ENCODE measurements at places on chromosomes 2 and 18. TPM values are rescaled to one million over a fixed set of nuclear protein-coding genes. Genes with fewer than 3 reads are reported as not detected.

- DNase-seq, result no peak
- no peaks in the 10 kb centered on the region for H3K27me3 ChIP-seq
- peak overlapping the region; percentile 15 for H3K27ac ChIP-seq
- H3K4me3 ChIP-seq, result no peak overlapping the region
Measured at GRCh38 chr2:215797676-215798075, 215.7 kb downstream of the MREG start.

DNA sequence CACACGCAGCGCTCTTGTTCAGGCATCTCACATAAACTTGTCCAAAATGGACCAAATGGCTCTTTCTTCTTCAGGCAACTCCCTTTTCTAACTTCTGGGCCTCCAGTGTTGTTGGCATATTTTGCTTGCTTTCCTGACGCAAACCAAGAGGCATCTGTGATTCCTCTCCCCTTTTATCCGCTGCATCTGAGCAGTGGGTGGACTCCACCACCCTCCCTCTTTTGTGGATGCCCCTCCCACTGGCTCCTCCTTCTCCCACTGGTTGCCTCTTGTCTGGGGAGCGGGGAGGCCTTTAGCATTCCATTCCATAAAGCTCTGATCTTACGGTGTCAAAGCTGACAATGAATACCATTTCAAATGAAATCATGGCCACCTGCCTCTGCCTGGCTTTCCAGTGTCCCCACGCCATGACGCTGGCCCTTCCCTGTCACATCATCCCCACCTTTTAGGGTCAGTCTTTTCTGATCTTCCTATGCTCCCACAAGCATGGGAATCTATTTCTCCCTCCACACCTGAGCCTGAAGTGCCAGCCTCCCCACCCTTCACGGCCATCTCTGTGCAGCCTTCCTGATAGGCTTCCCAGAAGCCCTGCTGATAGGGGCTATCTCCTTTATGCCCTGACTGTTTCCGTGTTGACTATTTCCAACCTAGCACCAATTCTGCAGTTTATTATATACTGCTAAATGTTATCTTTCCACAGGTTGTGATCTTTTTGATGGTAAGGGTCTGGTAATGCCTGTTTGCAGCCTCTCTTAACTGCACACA is 51.5 kb downstream of the RPL37A start:
- no peaks in the 10 kb centered on the region for H3K27me3 ChIP-seq
- H3K4me1 ChIP-seq, result peaks cover 7% of the 10 kb centered on the region
- H3K4me3 ChIP-seq, result no peak overlapping the region

DNA sequence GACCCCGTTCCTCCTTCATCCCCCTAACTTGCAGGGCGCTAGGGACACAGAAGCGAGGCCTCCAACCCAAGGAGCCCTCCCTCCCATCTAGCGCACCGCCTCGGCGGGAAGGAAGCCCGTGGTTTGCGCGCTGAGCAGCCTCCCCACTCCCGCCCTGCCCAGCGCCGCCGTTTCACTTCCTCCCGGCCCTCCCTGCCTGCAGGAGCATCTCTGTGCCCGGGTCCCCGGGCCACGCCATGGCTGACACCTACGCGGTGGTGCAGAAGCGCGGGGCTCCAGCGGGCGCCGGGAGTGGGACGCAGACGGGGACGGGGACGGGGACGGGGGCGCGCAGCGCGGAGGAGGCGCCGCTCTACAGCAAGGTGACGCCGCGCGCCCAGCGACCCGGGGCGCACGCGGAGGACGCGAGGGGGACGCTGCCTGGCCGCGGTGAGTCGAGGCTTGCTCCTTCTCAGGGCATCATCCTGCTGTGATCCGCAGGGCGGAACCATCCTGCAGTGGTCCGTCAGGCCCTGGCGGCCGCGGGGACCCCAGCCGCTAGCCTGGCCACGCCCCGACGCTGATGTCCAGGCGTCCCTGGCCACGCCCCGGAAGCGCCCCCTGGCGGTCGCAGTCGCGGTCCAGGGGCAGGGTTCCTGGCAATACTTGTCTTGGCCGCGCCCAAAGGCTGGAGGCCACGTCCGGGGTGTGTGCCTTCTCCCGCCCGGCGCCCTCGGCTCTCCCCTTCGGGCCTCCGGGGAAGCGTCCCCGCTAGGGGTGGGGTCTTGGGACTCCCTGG is 16.4 kb downstream of the PTPN18 start:
- H3K27me3 ChIP-seq, result no peaks in the 10 kb centered on the region
- peak overlapping the region; percentile 87 for H3K27ac ChIP-seq
- H3K4me1 ChIP-seq, result peaks cover 5% of the 10 kb centered on the region

DNA sequence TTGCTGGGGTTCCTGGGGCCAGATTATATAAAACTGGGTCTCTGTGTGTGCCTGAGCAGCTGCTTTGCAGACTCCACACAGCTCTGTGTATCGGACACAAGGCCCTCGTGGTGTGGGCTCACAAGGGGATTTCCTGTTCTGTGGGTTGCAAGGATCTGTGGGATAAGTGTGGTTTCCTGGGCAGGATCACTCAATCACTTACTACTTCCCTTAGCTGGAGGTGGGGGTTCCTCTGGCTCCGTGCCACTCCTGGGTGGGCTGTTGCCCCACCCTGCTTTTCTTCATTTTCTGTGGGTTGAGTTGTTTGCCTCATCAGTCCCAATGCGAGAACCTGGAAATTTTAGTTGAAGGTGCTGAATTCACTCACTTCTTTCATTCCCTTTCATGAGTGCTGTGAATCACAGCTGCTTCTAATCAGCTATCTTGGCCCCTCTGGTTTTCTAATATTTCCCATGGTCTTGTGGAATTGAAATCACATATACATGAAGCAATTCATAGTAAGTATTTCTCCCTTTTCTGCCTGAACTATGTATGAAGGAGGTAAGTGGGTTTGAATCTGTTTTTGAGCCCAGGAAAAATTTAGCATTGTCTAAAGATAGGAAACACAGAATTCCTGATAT is 196.3 kb downstream of the DCDC2C start:
- no peak for DNase-seq
- H3K4me1 ChIP-seq, result no peaks in the 10 kb centered on the region
- no peak overlapping the region for H3K4me3 ChIP-seq
- no peaks in the 10 kb centered on the region for H3K27me3 ChIP-seq

GRCh38 chr18:6311456-6312215 is 103.1 kb downstream of the L3MBTL4 start:
- no peak overlapping the region for H3K27ac ChIP-seq
- no peaks in the 10 kb centered on the region for H3K36me3 ChIP-seq
- H3K4me1 ChIP-seq, result no peaks in the 10 kb centered on the region
- H3K4me3 ChIP-seq, result no peak overlapping the region
- no peaks in the 10 kb centered on the region for H3K27me3 ChIP-seq

DNA sequence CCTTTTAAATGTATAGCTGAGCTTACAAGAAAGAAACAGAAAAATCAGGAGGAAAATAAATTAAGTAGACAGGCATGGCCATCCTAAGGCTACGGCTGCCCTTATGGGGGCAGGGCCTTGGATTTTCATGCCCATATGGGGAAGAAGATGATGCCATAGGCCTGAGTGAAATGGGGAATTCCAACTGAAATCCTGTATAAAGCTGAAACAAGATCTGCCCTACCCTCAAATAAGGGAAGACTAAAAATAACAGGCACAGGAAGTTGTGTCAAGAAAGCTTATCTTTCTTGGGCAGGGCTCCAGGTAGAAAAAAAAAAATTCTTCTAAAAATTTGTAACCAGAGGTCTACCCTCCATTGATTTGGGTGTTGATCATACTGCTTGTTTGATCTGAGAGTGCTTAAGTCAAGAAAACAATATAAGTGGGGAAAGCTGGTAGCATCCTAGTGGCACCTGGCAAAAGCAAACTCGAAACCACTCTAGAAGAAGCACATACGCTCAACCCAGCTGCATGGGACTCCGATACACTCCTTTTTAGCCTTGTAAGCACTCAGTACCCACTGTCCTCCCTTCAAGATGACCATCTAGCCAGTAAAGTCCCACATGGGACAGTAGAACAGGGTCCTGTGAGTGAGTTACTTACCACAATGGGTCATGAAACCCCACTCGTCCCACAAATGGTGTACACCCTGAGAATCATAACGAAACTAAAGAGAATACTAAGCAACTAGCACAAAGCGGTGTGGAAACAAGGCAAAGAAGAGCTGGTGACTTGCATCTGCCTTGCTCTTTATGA is 22.3 kb downstream of the DNAH7 start:
- H3K4me3 ChIP-seq, result no peak overlapping the region
- H3K36me3 ChIP-seq, result no peaks in the 10 kb centered on the region
- no peaks in the 10 kb centered on the region for H3K4me1 ChIP-seq
- no peak for DNase-seq
- no peak overlapping the region for H3K27ac ChIP-seq
- H3K27me3 ChIP-seq, result no peaks in the 10 kb centered on the region

DNA sequence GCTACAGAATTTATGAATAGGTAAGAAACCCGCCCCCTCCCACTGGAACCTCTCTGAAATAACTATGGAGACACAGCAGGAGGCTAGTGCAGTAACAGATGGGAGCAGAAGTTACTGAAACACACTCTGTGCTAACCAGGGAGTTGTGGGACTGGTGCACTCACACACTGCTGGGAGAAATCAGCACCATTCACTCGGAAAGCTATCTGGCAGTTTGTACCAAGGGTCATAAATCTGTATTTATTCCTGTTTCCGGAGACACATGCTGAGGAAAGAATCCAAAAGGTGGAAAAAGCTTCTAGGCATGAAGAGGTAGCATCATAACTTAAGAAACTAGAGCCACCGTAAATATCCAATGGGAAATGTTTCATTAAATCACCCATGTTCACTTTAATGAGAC is 39.9 kb downstream of the TGFA start:
- H3K27me3 ChIP-seq, result no peaks in the 10 kb centered on the region
- DNase-seq, result no peak
- no peak overlapping the region for H3K4me3 ChIP-seq

- no peak overlapping the region for H3K27ac ChIP-seq
- peaks cover 23% of the 10 kb centered on the region for H3K4me1 ChIP-seq
- H3K36me3 ChIP-seq, result no peaks in the 10 kb centered on the region
- H3K4me3 ChIP-seq, result no peak overlapping the region
- H3K27me3 ChIP-seq, result peaks cover 36% of the 10 kb centered on the region
- no peak for DNase-seq
Measured at GRCh38 chr2:26845021-26845420, 2.9 kb upstream of the DPYSL5 start.

GRCh38 chr2:160289126-160289525 is 89.1 kb upstream of the ITGB6 start:
- peaks cover 3% of the 10 kb centered on the region for H3K4me1 ChIP-seq
- no peak overlapping the region for H3K4me3 ChIP-seq
- peak overlapping the region; percentile 60 for H3K27ac ChIP-seq
- no peaks in the 10 kb centered on the region for H3K27me3 ChIP-seq

GRCh38 chr18:38174594-38174993 is 609.0 kb upstream of the CELF4 start:
- H3K4me1 ChIP-seq, result no peaks in the 10 kb centered on the region
- H3K4me3 ChIP-seq, result no peak overlapping the region
- H3K36me3 ChIP-seq, result no peaks in the 10 kb centered on the region

DNA sequence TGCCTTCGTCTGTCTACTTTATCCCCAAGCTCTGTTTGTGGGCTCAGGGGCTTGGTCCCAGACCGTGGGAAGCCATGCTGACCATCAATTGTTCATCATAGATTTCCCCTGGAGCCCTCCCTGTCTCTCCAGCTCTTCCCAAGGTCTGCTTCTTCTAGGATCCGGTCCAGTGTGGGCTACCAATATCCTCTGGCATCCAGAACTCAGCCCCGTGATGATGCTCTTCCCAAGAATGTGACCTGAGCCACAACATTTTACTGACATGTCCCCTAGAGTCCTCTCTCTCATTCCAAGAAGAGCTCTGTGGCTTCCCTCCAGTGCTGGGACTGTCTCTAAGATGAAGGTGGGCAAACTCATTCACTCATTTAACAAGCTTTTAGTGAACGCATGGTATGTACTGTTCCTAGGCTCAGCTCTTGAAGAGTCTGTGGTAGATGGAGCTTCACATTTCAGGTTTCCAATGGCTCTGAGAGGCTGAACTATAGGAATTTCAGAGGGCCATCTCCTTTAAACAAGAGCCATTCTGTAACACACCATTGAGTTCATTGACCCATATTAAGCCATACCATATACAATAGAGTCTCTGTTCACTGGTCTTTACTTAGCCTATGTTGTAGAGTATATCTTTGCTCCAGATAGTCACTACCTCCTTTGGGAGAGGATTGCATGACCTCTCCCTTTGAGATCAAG is 142.0 kb upstream of the APCDD1 start:
- H3K27ac ChIP-seq, result no peak overlapping the region
- H3K27me3 ChIP-seq, result no peaks in the 10 kb centered on the region

DNA sequence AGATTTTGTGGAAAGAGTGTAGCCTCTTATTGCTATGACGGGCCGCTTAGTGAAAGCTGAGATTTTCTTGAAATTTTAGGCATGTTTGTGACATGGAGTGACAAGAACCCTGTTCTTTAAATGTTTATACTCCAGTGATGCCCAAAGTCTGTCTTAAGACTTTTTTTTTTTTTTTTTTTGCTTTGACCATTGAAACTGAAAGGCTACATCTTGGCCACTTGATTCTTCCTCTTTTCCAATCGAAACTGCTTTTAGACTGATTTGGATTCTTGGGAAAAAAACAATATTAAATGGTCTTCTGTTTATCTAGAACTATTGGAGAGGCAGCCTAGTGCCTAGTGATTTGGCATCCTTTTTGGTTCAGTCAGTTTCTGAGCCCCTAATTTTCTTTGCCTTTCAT is 2.4 kb upstream of the SLC8A1 start:
- no peak overlapping the region for H3K4me3 ChIP-seq
- no peak for DNase-seq
- H3K27me3 ChIP-seq, result no peaks in the 10 kb centered on the region
- H3K4me1 ChIP-seq, result no peaks in the 10 kb centered on the region
- H3K27ac ChIP-seq, result no peak overlapping the region

DNA sequence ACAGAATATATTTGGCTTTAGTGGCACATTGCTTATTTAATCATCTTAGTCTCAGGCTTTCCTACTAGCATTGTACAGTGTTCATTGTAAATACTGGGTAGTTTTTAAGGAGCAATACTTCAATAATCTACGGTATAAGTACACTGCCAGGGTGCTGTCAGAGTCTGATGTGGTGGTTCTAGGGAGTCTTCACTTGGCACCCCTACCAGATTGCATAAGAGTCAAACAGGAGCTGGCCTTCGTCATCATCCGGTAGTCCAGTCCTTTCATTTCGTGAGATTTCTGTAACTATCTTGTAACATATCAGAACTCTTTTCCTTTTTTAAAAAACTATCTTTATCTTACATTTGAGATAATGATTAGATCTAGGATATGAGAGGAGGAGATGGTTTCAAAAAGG is 91.1 kb downstream of the ZNF532 start:
- H3K4me3 ChIP-seq, result no peak overlapping the region
- H3K27ac ChIP-seq, result no peak overlapping the region
- H3K27me3 ChIP-seq, result no peaks in the 10 kb centered on the region
- no peaks in the 10 kb centered on the region for H3K36me3 ChIP-seq
- H3K4me1 ChIP-seq, result no peaks in the 10 kb centered on the region

GRCh38 chr2:160651416-160652200 is 158.0 kb upstream of the RBMS1 start:
- H3K4me3 ChIP-seq, result no peak overlapping the region
- peaks cover 4% of the 10 kb centered on the region for H3K4me1 ChIP-seq
- H3K27me3 ChIP-seq, result no peaks in the 10 kb centered on the region
- H3K27ac ChIP-seq, result peak overlapping the region; percentile 0

Gene HAAO
- total RNA-seq, result 23.0 TPM

Gene CLASP1
- 31.5 TPM for total RNA-seq

Gene EMILIN1
- 211 TPM for total RNA-seq
